ENCODE measurements at places on chromosomes 2 and 18.

DNA sequence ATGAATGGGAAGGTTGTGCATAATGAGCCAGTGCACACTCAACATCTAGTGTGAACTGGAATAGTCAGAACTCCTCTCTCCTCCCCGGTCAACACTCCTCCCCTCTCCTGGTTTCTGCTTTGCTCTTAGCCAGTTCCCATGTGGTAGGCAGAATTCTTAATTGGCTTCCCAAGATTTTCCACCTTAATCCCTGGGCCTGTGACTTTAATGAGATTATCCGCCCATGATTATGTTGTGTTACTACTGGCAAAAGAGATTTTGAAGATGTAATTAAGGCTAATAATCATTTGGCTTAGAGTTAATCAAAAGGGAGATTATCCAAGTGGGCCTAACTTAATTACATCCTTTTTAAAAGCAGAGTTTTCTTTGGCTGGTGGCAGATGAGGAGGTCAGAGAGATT lies 34.2 kb upstream of the REV1 start:
- no peak for DNase-seq

DNA sequence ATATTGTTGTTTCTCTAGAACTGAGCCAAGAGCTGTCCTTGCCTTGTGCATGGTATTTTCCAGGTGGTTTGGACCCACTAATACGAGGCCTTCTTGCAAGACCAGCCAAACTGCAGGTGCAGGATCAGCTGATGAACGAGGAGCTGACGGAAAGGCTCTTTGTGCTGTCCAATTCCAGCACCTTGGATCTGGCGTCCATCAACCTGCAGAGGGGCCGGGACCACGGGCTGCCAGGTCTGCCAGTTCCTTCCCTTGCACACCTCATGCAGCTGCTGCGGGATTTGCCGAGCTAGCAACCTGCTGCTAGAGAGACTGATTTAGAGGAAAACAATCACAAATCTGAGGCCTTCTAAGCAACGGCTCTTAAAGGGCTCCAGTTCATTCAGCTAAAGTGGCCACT lies 74.5 kb downstream of the TPO start:
- DNase-seq: no peak

DNA sequence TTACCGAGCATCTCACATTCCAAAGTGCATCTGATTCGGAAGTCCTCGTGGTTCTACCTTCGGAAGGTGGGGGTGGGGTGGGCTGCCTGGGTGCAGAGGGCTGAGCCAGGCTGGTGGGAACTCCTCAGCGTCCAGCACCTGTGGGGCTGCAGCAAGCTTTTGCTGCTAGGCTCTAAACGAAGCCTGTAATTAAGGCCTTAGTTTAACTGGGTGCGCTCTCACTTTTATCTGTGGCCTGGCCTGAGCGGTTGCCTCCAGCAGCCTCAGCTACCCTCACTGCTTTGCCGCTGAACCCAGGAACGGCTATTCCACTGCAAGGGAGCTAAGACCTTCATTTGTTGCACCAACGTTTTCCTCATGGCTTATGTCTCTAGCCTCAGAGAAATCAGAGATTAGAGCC lies 48.4 kb downstream of the TMEM17 start:
- DNase-seq: no peak

DNA sequence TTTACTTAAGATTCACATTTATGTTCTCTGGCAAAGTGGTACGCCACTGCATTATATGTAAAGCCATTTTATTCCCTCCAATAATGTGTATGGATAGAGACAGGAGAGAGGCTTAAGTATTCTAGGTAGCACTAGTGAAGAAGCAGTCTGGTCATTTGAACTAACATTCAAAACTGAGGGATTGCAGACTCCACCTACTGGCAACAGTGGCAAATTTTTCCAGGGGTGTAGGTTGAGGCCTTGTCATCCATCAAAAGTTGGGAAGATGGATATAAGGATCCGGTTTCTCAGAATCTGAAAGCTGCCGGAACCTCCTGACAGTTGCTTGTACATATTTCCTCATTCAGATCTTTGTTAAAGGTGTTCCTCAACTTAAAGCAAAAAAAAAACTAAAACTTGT lies 465.5 kb upstream of the FSHR start:
- no peak for DNase-seq

- DNase-seq: no peak
These were observed 102.2 kb downstream of the INSIG2 start for GRCh38 chr2:118190474-118190873.

DNA sequence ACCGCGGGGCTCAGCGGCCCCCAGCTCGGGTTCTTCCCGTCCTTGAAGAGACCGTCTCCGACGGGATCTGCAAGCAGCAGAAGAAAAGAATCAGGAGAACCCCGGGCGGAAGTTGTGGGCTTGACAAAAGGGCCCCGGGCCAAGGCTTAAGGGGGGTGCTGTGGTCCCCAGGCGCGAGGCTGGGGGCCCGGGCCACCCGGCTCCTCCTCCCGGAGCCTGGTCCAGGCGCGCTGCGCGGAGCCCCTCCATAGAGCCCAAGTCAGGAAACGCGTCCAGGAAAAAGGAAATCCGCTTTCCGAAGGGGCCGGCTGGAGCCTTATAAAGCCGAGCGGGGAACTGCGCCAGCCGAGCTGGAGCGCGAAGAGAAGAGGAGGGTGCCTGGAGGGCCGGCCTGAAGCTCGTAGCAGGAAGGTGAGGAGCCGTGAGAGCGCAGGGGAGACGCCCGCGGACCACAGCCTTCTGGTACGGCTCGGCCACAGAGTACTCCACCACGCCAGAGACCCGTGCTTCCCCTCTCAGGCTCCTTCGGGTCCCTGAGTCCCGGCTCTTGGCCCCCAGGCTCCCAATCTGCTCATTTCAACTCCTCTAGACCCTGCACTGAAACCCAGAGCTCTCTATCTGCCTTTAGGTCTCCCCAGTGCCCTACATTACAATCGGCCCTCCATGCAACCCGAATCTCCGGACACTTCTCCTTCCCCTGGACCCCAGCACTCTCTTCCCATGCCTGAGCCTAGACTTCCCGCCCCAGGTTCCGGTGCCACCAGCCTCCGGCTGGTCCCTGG lies 554 bp downstream of the FEV start:
- DNase-seq: no peak

- DNase-seq: no peak
These were observed 862.0 kb upstream of the ID2 start for GRCh38 chr2:7819850-7820249.

DNA sequence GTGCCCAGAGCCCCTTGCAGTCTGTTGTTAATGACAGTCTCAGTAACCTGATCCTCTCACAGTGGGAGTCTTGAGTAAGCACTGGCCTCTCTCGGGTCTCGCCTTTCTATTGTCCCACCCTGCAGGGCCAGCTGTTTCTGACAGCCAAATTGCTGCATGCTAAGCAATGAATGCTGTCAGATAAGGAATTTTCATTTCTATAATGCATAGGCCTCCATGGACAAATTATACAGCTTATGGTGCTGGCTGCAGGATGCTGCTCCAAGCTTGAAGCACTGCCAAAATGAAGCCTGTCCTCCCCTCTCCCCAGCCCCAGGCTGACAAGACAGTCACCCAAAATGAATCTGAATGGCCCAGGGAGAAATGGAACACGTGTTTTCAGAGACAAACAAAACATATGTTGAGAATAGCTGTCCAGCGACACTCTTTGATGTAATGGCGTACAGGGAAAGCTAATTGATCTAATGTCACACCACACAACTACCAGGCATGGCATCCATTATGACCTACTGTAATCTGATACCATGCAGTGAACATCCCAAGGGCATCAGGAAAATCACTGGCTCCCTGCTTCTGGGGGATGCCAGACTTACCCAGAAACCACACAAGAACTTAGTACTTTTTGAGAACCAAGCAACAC lies 36.8 kb downstream of the ACVR1 start:
- DNase-seq: no peak

DNA sequence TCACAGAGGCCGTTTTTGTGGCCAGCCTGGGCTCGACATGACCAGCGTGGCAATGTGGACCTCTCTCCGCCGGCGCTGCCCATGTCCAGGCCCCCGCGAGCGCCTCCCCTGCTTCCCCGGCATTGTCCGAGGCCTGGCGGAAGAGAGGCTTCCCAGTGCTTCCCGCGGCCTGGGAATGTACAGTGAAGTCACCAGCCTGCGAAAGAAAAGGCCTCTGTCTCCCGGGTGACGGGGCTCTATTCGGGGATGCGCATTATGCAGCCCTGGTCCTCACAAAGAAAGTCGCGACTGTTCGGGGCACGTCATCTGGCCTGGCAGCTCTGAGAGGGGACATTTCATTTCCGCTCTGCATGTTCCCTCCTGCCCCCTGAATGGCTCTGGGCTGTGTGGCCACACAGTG lies 109.2 kb upstream of the AGAP1 start:
- DNase-seq: no peak

- no peak for DNase-seq
These were observed 24.4 kb downstream of the MRPL33 start for GRCh38 chr2:27795868-27796277.

DNA sequence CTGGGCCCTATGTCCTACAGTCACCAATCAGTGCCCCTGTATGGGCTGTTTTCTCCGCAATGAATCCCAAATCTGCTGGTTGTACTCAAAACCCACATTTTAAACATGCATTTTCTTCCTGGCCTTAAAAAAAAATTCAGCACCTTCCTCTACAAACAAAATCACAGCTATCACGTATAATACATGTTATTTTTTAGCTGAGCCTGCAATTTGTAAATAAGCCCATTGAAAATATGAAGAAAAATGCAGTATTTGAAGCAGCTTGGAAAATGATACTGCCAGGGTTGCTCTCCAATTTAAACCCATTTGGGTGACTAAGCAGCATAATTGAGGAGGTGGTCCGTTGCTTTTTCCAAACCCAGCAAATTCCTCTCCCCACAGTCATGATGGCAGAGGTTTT lies 33.0 kb upstream of the GYPC start:
- no peak for DNase-seq

- DNase-seq: no peak
These were observed 951.3 kb upstream of the ACVR2A start for GRCh38 chr2:146893500-146894041.

- no peak for DNase-seq
These were observed 1.8 kb downstream of the CHAC2 start for GRCh38 chr2:53769318-53769945.

DNA sequence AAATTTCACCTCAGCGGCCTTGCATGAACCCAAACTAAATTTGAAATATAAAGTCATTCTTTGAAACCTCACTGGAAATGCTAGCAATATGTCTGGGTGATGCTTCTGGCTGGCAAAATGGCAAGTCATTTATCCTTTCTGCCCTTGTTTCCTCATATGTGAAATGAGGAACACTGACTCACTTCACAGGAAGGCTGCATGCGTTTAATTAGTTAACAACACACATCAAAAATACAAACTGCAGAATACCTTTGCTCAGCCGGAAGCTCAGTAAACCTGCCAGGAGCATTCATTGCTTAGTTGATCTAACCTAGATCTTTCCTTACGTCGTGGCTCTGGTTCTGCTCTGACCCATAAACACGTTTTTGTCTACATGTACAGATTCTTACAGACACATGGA lies 214.2 kb upstream of the ACVR2A start:
- DNase-seq: no peak

DNA sequence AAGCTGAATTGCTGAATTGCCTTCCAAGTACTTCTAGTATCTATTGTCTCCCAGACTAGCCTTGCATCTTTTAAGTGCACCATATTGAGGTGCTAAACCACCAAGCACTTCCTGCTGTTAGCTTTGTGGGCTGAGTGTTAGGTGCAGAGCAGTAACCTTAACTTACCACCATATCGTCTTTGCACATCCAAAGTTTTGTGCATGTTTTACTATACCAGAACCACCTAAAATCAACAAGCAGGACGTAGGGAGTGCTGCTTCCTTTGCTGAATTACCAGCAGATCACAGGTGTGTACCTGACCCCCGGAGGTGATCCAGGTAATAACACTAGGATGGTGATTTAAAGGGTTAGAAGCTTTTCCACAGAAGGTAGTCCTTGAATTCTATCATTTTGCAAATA lies 359.9 kb upstream of the HNRNPA3 start:
- no peak for DNase-seq

- no peak for DNase-seq
These were observed 17.6 kb upstream of the CTDP1 start for GRCh38 chr18:79662034-79662433.

DNA sequence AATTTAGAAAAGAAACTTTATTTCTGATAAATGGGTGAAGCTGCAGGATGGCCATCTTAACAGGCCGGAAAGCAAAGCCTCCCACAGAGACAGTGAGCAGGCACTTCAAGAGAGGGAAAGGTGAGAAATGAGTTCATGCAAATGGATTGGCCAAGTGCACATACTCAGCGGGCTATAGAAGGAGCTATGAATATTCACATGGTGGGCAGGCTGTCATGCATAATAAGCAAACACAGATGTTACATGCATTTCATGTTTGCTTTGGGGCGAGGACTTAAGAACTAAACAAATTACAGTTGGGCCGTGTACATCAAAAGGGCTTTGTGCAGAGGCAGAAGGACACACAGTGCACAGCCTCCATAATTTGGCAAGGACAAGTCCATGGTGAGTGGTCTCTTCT lies 69.8 kb upstream of the MAL start:
- no peak for DNase-seq

- DNase-seq: no peak
These were observed 1495.8 kb upstream of the TMEFF2 start for GRCh38 chr2:193690572-193690971.

GRCh38 chr2:17592731-17593409 lies 52.4 kb downstream of the VSNL1 start:
- no peak for DNase-seq

DNA sequence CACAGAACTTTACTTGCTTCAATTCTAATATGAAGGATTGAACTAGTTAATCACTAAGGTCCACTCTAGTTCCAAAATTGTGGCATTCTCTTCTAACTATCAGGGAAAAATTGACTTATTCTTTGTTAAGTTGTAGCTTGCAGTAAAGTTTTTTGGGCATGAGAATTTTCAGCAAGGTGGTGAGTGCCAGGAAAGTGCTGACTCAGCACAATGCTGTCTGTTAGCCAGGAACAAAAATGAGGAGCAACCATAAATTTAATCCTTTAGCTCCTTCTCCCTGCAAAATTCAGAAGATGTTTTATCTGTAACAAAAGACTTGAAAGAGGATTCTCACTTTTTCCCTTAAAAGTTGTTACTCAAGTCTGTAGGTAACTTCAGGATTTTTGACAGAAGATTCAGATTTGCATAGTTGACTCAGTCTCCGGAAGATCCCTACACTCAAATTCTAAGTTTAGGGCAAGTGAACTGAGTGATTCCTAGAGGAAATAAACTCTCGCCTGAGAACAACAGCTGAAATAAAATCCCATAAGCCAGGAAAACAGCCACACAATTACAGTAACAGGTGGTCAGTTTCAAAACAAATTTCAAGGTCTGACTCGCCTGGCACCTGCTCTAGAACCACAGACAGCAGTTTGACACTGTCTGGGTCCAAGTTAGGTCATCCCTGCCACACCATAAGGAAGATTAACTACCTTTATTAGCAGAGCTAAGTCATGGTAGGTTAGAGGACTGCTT lies 20.2 kb upstream of the DARS1 start:
- DNase-seq: peak; percentile 16

DNA sequence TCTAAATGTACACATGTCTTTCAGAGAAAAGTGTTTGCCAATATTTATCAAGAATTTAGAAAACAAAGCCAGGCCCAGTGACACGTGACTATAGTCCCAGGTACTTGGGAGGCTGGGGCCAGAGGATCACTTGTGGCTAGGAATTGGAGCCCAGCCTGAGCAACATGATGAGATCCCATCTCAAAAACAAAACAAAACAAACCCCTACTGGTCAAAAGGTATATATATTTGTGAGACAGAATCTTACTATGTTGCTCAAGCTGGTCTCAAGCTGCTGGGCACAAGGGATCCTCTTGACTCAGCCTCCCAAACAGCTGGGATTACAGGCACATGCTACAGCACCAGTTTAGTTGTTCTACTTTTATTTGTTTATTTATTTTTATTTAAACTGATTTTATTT lies 79.2 kb downstream of the ZDBF2 start:
- DNase-seq: no peak

All from LoVo (cell line).